ENCODE measurements at places on chromosomes 2 and 18.

GRCh38 chr2:26648516-26648915 is 7.3 kb upstream of the CIB4 start:
- DNase-seq = no peak

DNA sequence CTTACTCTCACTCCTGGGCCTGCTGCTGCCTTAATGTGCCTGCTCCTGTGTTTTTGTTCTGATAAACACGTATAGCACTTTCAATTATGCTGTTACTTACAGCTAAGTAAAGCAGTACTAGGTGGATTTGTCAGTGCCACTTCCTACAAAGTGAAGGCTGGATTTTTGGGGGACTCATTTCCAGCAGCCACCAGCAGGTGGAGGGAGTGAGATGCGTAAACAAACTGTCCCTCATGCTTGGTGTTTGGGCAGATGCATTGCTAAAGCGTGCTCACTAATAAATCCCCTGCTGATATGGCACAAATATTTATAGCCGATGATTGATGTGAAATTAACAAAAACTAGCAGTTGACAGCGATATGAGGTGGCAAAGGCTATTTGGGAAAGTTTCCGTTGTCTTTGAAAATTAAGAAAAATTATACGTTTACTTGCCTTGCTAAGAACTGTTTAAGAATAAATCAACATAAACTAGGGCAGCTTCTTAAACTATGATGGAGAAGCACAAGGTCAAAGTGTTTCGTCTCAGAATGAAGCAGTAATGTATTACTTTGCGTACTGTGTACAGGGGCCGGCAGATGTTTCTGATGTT is 101.7 kb downstream of the AGAP1 start:
- DNase-seq = peak; percentile 76

DNA sequence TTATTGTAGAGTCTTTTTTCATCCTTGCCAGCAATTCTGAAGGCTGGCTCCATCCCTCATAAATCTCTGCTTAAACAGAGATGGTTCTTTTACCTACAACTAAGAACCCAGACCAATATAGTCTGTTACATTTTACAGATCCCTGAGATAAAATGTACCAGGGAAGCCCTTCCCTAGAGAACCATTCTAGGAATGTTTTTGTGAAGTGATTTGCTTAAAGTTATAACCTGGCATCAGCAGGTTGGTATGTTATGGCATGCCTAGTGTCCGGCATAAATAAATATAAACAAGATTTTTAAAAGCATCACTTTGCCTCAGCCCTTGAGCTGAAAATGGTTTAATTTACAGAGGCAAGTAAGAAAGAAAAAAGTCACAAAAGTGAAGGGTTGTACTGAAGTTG is 18.5 kb upstream of the NPAS2 start:
- DNase-seq = no peak

- no peak for DNase-seq
Observed at GRCh38 chr2:178946494-178946893, 103.4 kb downstream of the CCDC141 start.

GRCh38 chr18:69326094-69326493 is 74.6 kb upstream of the DOK6 start:
- no peak for DNase-seq
